ENCODE measurements at places on chromosomes 4 and X.

- no peak for DNase-seq
These were observed 218.6 kb upstream of the FAM47A start for GRCh38 chrX:34350561-34351335.

DNA sequence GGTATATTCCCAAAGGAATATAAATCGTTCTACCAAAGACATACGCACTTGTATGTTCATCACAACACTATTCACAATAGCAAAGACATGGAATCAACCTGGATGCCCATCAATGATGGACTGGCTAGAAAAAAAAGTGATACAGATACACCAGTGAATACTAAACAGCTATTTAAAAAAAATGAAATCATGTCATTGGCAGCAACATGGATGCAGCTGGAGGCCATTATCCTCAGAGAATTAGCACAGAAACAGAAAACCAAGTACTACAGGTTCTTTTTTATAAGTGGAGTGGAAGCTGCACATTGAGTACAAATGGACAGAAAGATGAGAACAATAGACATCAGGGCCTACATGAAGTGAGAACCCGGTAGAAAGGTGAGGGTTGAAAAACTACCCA lies 81.4 kb downstream of the ANTXR2 start:
- DNase-seq: no peak

DNA sequence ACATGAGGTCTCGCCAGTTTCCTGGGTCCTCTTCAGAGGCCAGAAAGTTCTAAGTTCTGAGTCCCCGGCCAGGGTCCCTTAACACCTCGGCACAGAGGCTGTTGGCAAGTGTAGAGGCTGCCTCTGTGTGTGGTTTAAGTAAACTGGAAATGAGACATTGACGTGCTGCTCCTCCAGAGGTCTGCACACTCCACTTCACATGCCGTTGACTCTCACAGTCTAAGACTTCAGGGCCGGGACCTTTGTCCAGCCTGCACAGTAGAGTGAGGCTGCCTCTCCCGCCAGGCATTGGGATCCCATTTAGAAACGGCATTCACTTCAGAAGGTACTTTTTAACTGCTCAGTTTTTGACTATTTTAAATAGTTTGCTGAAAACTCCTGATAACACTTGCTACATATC lies 10.6 kb upstream of the TADA2B start:
- no peak for DNase-seq

GRCh38 chr4:145785391-145786008 lies 105.6 kb downstream of the C4orf51 start:
- no peak for DNase-seq

DNA sequence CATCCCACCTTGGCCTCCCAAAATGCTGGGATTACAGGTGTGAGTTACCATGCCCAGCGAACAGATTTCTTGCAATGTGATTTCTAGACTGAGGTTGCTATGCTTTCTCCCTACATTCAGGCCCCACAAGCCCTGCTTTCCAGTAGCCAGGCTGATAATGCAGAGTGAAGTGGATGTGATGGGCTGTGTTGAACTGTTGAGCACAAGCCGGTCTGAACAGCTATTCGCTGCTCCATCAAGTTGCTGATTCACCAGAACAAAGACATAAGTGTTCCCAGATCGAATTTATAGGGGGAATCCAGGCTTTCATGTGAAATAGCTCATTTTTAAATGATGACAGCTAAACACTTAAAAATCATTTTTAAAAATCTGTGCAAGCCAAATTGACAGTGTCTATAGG lies 8.0 kb downstream of the NIPAL1 start:
- no peak for DNase-seq

DNA sequence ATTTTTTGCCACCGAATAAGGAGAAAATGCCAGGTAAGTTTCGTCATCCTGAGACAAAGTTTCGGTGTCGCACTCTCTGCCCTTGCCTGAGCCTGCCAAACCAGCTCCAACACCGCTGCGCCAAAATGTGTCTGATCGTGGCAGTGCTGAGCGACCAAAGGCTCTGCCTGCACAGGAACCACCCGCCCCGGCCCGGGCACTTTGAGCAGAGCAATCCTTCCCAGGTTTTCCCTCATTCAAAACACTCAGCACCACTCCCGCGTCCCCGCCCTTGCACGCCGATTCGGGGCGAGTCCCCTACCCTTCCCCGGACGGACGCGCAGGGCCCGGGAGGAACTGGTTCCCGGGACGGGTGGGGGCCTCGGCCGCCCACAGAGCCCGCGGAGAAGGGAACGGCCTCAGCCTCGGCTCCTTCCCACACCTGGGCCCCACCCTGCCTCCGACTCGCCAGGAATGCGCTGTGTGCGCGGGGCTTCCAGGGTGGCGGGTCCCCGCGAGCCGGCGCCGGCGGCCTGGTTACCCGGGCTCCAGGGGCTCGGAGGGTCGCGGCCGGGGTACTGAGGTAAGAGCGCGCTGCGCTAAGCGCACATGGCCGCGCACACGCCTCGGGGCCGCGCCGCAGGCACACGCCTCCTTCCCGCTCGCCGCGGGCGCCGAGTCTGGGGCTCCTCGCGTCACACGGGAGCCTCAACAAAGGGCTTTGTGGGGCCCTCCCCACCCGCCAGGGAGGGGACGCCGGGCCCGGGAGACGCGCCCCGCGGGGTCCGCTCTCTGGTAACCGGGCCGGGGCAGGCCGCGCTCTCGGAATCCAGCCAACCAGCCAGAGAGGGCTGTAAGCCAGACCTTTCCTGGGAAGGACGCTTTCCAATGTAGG lies at the start of gene C4orf36:
Gene C4orf36 (minus strand): TSS at position 661 of the 874 bp plus-strand sequence. CDS start 902 bp downstream, outside the sequence.
- DNase-seq: peak; percentile 32

DNA sequence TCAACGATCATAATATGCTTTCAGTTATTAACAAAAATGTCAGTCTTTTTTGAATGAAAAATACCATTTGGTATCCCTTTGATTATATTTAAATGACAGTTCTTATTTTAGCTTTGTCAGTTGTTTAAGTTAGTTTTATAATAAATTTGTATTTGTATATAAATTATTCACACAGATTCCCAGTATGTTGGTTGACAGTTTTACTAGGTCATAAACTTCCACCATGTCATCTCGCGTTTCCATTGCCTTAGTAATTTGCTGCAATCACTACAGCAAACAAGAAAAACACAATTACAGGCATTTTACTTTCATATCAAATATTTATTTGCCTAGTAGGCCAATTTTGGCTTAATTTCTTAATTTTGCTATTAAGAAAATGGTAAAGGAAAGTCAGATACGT lies 109.6 kb upstream of the ANK2 start:
- DNase-seq: no peak

- DNase-seq: no peak
These were observed 27.4 kb upstream of the CCSER1 start for GRCh38 chr4:90099812-90100211.

DNA sequence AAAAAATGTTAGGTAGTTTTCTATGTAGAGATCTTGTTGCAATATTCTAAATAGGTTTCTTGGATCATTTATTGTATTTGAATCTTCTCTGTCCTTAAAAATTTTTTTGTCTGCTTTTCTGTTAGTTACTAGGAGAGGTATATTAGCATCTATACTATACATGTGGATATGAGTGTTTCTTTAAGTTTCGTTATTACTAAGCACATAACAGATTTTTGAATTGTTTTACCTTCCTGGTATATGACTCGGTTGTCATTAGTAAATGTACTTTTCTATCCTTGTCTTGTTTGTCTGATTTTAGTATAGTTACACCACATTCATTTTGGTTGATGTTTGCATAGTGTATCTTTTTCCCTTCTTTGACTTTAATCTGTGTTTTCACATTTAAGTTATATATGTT lies 20.2 kb downstream of the PYURF start:
- no peak for DNase-seq

DNA sequence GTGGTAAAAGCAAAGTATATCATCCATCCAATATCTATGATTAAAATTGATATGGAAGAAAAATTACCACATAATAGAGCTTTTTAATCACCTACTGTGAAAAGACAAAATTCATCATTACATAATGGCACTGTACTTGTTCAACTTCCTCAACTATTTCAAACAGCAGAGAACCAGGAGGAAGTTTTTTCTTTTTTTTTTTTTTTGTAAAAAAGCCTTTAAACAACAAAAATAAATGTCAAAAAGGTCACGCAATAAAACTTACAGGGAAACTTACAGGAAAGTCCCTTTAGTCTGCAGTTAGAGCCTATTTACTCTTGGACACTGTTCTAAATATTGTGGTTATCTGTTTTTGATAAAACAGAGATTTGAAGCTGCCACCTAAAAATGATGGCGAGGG lies 4.8 kb downstream of the PDGFC start:
- no peak for DNase-seq

- no peak for DNase-seq
These were observed 125.0 kb upstream of the PJA1 start for GRCh38 chrX:69290292-69290691.

GRCh38 chr4:121056066-121056465 lies 16.3 kb downstream of the NDNF start:
- DNase-seq: no peak

DNA sequence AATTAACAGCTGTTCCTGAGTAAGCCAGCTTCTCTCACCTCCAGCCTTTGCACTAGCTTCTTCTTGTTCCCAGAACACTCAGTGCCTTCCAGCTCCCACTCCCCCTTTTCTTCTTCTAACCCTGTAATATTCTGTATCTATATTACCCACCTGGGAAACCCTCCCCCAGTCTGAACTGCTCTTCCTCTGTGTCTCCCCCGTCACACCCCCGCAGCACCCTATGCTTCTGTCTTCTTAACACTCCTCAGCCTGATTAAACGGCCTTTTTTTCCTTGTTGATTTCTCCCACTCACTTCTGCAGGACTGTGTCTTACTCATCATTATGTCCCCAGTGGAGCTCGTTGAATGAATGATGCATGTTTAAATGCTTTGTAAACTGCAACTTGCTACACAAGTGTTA lies 9.0 kb upstream of the LONRF3 start:
- no peak for DNase-seq

GRCh38 chr4:8726344-8726851 lies 133.8 kb downstream of the CPZ start:
- no peak for DNase-seq

DNA sequence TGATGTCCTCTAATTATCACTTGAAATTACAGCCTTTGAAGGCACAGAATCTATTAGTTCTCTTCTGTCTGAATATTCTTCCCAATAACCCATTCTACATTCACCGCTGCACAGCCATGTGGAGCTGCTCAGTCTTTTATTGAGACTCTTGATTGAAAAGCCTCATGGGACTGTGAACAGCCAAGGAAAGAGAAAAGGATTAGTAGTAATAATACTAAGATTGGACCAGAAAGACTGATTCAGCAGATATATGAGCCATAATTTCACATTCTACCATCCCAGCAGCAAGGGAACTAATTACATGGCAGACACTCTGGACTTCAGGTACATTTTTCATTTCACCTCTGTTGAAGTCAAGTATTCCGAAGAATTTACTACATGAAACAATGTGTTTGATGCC lies 2471.7 kb downstream of the ARAP2 start:
- no peak for DNase-seq
